ENCODE measurements at places on chromosomes 2 and 18.
A peak's percentile ranks its signal among the peaks of the same experiment; 100 is the strongest.

DNA sequence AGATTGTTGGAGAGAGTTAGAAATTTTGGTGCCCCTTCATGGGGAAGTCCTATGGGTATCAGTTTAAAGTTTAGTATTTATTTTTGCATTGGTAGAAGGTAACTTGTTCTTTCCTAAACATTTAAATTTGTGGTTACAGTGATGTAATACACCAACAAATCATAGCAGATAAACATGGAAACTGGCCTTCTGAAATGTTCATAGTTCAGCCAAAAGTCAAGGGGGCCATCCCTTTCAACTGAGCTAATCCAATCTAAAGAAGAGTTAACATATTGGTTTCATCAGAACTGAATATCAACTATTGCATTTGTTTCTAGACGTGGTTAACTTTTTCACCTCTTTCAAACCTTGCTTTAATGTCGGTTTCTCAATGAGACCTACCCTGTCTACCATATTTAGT is 46.3 kb downstream of the PPP1R1C start:
- no peak for DNase-seq

GRCh38 chr2:30706534-30707303 is 100.5 kb downstream of the CAPN13 start:
- DNase-seq, result peak; percentile 59

GRCh38 chr2:156331572-156332283 is 793 bp downstream of the NR4A2 start:
- DNase-seq, result no peak

DNA sequence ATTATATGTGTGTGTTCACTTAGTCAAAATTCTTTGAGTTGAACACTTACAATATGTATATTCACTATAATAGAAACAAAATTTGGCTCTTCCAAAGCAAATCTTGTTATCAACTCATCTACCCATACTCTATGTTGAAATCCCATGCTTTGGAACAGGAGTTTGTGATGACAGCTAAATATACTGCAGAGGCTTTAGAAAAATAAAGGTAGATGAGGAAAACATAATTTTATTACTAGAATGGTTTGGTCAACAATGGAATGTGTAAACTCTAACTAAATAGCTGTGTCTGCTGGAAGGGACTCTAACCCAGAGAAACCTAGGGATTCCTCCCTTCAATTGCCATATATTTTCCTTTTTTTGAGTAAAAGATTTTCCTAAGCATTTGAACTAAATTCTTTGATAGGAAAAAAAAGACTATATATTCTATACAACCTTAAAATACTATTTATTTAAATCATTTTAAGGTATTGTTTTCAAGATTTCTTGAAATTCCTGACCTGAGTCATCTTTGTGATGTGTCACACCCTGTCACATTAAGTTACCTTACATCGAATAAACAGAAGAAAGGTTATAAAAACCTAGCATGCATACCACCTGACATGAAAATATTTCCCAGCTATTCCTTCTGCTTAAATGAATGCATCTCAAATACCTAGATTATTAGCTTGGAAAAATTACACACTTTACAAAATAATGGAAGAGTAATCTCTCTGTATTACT is 175.5 kb downstream of the OTX1 start:
- no peak for DNase-seq

DNA sequence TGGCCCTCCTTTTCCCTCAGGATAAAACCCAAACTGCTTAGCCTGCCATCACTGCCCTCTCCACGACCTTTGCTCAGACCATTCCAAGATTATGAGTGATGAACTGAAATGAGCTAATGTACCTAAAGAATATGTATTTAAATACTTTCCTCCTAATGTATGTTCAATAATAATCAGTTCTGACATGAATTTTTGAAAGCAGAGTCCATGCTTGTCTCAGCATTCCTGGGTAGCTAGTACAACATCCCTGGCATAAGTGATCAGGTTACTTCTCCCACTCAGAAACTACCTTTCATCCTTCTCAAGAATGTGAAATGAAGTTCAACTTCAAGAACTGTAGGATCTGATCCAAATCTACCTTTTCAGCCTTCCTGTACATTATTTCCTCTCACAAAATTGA is 103.6 kb downstream of the UNC80 start:
- DNase-seq, result no peak

DNA sequence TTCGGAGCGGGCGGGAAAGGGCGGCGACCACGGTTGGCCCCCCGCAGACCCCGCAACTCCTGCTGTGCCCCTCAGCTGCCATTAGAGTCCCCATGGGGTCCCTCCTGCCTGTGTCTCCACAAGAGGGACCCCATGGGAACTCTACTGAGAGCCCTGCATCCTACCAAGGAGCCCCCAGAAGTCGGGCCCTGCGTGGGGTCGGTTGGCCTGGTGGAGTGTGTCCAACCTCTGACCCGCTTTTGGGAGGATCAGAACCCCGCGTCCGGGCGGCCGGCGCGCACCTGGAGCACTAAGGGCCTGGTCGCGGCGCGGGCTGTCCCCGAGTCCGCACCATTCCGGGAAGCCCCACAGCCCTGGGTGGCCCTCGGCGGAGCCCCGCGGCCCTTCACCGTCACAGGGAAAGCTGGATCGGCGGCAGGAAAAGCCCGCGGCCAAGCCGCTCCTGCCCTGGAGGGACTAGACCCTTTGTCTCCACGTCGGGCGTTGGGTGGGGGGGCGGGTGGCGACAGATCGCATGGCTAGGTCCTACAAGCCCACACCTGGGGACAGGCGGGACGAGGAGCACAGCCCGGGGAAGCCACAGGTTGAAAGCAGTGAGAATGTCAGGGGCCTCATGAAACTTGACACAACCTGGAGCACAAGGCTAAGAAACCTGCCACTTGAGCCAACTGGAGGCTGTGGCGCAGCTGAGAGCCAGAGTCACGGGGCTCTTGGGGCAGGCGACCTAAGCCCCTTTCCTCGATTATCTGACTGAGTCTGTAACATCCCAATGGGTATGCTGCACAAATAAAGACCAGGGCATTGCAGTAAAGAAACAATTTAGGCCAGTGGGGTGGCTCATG is 11.2 kb upstream of the CXXC1 start:
- DNase-seq, result no peak

DNA sequence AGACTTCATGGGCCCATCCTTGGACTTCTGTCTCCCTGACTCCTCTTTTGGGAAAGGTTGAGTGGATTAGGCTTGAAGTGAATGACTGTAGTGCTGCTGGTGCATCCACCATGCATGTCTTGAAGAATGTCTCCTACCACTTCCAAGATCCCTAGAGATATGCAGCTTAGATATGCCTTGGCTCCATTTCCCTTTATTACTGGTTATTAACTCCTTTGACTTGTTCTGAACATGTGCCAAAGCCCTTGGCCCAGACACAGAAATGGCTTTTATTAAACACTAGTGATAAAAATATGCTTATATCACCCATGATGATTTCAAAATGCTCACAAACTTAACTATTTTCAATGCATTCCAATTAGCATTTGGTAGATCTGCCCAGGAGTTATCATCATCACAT is 90.0 kb upstream of the SLC14A2 start:
- no peak for DNase-seq

GRCh38 chr2:167579826-167580225 is 667.6 kb downstream of the STK39 start:
- DNase-seq, result no peak

GRCh38 chr18:37430357-37431076 is 135.1 kb downstream of the CELF4 start:
- DNase-seq, result no peak

DNA sequence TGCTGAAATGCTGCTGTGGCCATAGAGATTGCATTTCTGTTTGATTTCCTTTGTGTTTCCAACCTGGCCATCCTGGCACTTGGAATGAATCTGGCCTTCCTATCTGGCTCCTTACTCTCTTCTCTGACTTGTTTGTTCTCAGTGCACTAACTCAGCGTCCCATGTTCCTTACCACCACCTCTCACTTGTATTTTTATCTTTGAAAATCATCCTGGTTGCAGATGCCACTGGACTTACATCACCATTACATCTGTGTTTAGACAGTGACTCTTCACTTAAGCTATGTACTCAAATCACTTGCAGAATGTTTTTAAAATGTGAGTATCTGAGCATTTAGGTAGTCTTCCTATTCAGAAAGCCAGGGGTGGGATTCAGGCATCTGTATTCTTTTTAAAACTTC is 239.5 kb downstream of the WDR7 start:
- no peak for DNase-seq

DNA sequence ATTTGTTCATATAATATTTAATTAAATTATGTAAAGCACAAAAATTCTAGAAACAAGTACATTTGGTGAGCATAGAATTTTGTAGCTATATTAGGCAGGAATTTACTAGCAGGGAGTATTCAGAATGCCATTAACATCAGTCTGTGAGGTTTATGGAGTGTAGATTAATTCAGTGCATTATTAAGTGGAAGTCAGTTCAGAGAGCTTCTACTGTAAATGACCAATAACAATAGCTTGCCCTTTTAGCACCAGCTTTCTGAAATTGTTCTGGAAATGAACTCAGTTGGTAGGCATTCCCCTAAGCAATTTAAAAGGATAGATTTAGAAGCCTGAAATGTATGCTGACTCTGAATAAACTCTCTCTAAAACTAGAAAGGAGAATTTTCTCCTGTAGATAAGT is 208.2 kb upstream of the CNTNAP5 start:
- no peak for DNase-seq

DNA sequence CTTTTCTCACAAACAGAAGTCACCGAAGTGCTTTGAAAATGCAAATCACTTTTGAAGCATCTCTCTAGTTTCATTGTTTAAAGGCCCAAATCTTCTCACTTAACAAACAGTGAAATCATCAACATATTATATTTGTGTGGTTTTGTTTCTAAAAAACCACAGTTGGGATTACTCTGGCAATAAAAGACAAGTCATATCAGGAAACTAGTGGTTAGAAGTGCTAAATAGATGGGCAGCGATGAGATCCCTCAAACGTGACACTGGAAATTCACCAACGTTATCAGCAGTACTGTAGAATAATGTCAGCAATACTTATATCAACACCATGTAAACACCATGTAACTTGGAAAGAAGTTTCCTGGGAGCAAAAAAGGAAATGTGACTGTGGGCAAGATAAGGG is 893.5 kb downstream of the SUCLG1 start:
- no peak for DNase-seq

DNA sequence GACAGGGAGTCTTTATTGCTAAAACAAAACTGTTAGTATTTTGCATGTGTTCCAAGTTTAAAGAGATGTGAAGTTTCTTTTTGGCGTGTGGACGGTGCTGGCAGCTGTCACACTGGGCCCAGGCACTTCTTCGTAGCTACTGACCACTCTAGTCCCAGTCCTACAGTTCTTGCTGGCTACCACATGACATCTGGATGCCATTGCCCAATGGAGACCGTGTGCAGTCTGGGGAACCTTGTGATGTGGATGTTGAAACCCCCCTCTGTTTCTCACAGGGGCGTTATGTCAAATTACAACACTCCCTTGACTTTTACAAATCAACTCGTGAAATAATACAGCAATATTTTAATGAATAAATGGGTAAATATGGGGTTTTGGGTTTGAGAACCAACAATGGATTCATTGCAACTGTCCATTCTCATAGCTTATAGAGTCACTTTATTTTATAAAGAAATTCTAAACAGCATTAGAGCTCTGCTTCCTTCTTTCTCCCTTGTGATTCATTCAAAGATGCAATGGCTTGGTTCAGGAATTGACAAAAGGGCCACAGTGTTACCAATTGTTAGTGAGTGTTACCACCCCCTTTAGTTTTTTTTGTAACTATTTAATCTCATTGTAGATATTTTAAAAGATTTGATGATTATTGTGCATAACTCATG is 1.2 kb downstream of the GPD2 start:
- DNase-seq, result no peak

DNA sequence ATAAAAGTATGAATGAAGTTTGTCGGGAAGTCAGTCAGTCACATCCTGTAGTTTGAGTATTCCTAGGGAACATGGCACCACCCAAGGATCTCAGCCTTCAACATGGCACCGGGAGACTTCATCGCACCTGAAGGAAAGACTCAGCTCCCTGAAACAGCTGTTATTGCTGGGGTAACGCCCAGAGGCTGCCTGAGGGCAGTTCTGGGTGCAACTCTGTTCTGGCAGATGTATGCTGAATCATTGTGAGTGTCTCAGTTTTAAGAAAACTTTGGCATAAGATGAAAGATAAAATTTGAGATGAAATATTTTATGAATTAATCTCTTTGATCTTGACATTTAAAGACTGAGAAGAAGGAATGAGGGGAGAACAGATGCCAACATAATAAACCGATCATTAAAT is 49.9 kb upstream of the SERPINB2 start:
- no peak for DNase-seq

- DNase-seq, result no peak
Measured at GRCh38 chr2:222240676-222241049, 58.1 kb downstream of the PAX3 start.

- no peak for DNase-seq
Measured at GRCh38 chr2:155872396-155872795, 460.1 kb downstream of the NR4A2 start.

GRCh38 chr2:50395605-50396297 is 636.2 kb downstream of the NRXN1 start:
- no peak for DNase-seq

DNA sequence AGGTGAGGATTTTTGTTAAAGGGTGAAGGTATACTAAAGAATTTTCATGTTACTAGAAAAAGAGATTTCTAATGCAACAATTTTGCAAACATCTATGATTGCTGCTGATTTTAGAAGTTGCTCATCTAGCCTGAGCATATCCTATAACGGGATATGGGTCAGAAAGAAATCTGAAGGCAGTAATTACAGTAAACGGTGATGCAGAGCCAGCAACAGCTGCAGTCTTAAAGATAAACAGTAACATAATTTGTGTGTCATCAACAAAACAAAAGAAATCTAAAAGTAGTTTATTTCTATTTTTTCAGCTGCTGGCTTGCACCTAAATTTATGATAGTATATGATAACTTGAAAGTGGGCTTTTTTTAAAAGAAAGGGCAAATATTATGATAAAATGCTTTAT is 215.7 kb downstream of the SLC4A10 start:
- no peak for DNase-seq

Data from activated T-helper 1 cell treated with anti-CD3 and anti-CD28 coated beads, Interleukin-2, amount 50 U/mL, for 16 hours (primary cell).